Astrocyte (in vitro differentiated cells and primary cell): ENCODE measurements at places on chromosomes 3 and 15. TPM values are rescaled to one million over a fixed set of nuclear protein-coding genes. Genes with fewer than 3 reads are reported as not detected.

The VEPH1 gene
- total RNA-seq, result 9.3 and 9.4 TPM in 2 replicates

The RYR3 gene
- 0.91 and 1.5 TPM in 2 replicates for total RNA-seq

The FES gene
- 4.4 and 7.2 TPM in 2 replicates for total RNA-seq

The PPP2R3A gene
- total RNA-seq, result 18.7 and 19.5 TPM in 2 replicates

The CYP8B1 gene
- total RNA-seq, result not detected in 2 replicates

The PTX3 gene
- total RNA-seq, result 3.0 and 4.7 TPM in 2 replicates

The ROPN1 gene
- total RNA-seq, result not detected in 2 replicates

The XCR1 gene
- total RNA-seq, result not detected in 2 replicates

The IL17RD gene
- total RNA-seq, result 8.7 and 13.0 TPM in 2 replicates

The MYL3 gene
- 0.43 and 0.89 TPM in 2 replicates for total RNA-seq

The EOGT gene
- 32.3 and 35.2 TPM in 2 replicates for total RNA-seq

The TGM4 gene
- 0.18 TPM in 1 of 2 replicates, not detected in the other for total RNA-seq

The GOLGA6L4 gene
- 3.3 and 4.6 TPM in 2 replicates for total RNA-seq

The DPPA4 gene
- total RNA-seq, result 81.5 and 83.0 TPM in 2 replicates

The KBTBD8 gene
- 9.2 and 9.4 TPM in 2 replicates for total RNA-seq

The ARRDC4 gene
- total RNA-seq, result 30.4 and 42.4 TPM in 2 replicates

The ALPK3 gene
- total RNA-seq, result 6.8 and 9.1 TPM in 2 replicates

The KIF15 gene
- total RNA-seq, result 0.82 and 1.5 TPM in 2 replicates

The C3orf80 gene
- total RNA-seq, result 6.5 and 13.7 TPM in 2 replicates

The C3orf85 gene
- total RNA-seq, result not detected in 2 replicates

The ITIH3 gene
- total RNA-seq, result 0.16 and 0.36 TPM in 2 replicates

The CHST2 gene
- total RNA-seq, result 11.8 and 13.4 TPM in 2 replicates

The ENTPD3 gene
- total RNA-seq, result 0.53 and 0.75 TPM in 2 replicates

The REC114 gene
- not detected in 2 replicates for total RNA-seq

The GP5 gene
- total RNA-seq, result 0.10 TPM in 1 of 2 replicates, not detected in the other

The RBP2 gene
- total RNA-seq, result not detected in 2 replicates

The CCDC13 gene
- 0.84 and 1.3 TPM in 2 replicates for total RNA-seq

The GOLGA8T gene
- 0.32 TPM in 1 of 2 replicates, not detected in the other for total RNA-seq

The BMF gene
- total RNA-seq, result 31.0 and 31.8 TPM in 2 replicates

The THRB gene
- total RNA-seq, result 6.8 and 8.5 TPM in 2 replicates

The SLC28A2 gene
- not detected in 2 replicates for total RNA-seq

The VGLL4 gene
- total RNA-seq, result 69.7 and 70.3 TPM in 2 replicates

The ADCY5 gene
- total RNA-seq, result 1.2 and 1.5 TPM in 2 replicates

The TIGIT gene
- not detected in 2 replicates for total RNA-seq

The ZNF620 gene
- total RNA-seq, result 2.9 and 4.2 TPM in 2 replicates

The HESX1 gene
- 0.67 and 1.1 TPM in 2 replicates for total RNA-seq

The MASP1 gene
- total RNA-seq, result 0.62 and 0.79 TPM in 2 replicates
